Uterus (tissue), 4 donors: ENCODE measurements at places on chromosomes 5 and 9. TPM values are rescaled to one million over a fixed set of nuclear protein-coding genes. Genes with fewer than 3 reads are reported as not detected.

DNA sequence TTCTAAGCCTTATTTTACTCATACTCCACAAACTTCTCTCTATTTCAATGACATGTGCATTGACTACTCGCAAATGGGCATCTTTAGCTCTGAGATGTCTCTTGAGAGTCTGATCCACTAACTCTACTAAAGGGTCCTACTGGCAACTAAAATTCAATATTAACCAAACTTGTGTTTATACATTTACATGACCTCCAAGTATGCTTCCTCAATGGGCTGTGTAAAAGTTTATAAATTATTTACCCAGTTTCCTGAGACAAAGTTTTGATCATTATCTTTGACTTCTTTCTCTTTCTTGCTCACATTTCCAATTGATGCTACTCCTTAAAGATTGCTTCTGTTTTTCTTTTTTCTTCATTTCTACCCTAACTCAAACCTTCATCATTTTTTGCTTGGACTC is 510.1 kb upstream of the DAB2 start:
- H3K4me1 ChIP-seq = no peaks in the 10 kb centered on the region
- H3K4me3 ChIP-seq = no peak overlapping the region
- DNase-seq = no peak
- no peaks in the 10 kb centered on the region for H3K27me3 ChIP-seq

DNA sequence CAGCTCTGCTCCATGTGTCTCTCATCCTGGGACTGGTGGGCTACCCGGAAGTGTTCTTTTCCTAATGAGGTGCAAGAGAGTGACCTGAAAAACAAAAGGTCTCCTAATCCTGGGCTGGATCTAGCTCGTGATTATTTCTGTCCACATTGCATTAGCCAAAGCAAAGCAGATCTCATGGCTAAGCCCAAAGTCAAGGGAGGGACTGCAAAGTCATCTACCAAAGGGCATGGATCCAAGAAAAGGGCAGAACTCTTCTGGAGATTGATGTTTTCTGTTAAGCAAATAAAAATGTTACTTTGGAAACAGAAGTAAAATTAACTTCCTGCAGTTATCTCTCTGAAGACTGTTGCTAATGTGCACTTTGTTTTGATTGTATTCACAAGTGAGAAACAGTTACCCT is 225.2 kb downstream of the CFAP90 start:
- H3K27ac ChIP-seq = no peak overlapping the region
- no peaks in the 10 kb centered on the region for H3K36me3 ChIP-seq
- DNase-seq = no peak
- H3K4me1 ChIP-seq = no peaks in the 10 kb centered on the region
- no peaks in the 10 kb centered on the region for H3K27me3 ChIP-seq
- H3K4me3 ChIP-seq = no peak overlapping the region

GRCh38 chr9:123368023-123368422 is 12.0 kb downstream of the CRB2 start:
- no peak overlapping the region for H3K27ac ChIP-seq
- H3K36me3 ChIP-seq = no peaks in the 10 kb centered on the region
- no peaks in the 10 kb centered on the region for H3K27me3 ChIP-seq
- H3K4me3 ChIP-seq = no peak overlapping the region
- no peak for DNase-seq

- no peaks in the 10 kb centered on the region for H3K4me1 ChIP-seq
- H3K4me3 ChIP-seq = no peak overlapping the region
- DNase-seq = no peak
- H3K36me3 ChIP-seq = no peaks in the 10 kb centered on the region
- no peaks in the 10 kb centered on the region for H3K27me3 ChIP-seq
Observed at GRCh38 chr9:81268048-81268447, 421.3 kb downstream of the TLE1 start.

- H3K36me3 ChIP-seq = no peaks in the 10 kb centered on the region
- H3K4me3 ChIP-seq = no peak overlapping the region
- no peaks in the 10 kb centered on the region for H3K4me1 ChIP-seq
- no peaks in the 10 kb centered on the region for H3K27me3 ChIP-seq
Observed at GRCh38 chr5:151318850-151319732, 15.5 kb upstream of the SLC36A3 start.

Gene LCN1
- total RNA-seq = 2.2 TPM

Gene CD274
- total RNA-seq = 0.90 TPM
